ENCODE measurements at places on chromosomes 11 and 22.

- DNase-seq = no peak
Observed at GRCh38 chr22:39721206-39722031, 150.9 kb downstream of the CACNA1I start.

- no peak for DNase-seq
Observed at GRCh38 chr22:26287382-26288225, 118.3 kb downstream of the SEZ6L start.

GRCh38 chr11:134751766-134752165 lies 339.7 kb upstream of the B3GAT1 start:
- DNase-seq = no peak

DNA sequence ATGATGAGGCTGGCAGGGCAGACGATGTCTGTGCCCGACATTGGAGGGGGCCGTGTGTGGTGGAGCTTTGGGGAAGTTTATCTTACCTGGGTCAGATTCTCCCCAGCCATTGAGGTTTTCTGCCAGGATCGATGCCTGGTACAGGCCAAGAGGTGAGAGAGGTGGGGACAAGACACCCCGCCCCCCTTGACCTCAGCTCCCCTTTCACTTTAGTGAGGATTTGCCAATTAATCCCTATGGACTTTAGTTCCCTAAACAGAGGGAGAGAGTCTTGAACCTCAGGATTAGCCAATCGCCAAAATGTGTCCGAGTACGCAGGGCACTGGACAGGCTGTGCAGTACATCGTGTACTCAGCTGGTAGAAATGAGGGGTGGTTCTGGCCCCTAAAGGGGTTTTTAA lies 541 bp downstream of the HORMAD2 start:
- no peak for DNase-seq

DNA sequence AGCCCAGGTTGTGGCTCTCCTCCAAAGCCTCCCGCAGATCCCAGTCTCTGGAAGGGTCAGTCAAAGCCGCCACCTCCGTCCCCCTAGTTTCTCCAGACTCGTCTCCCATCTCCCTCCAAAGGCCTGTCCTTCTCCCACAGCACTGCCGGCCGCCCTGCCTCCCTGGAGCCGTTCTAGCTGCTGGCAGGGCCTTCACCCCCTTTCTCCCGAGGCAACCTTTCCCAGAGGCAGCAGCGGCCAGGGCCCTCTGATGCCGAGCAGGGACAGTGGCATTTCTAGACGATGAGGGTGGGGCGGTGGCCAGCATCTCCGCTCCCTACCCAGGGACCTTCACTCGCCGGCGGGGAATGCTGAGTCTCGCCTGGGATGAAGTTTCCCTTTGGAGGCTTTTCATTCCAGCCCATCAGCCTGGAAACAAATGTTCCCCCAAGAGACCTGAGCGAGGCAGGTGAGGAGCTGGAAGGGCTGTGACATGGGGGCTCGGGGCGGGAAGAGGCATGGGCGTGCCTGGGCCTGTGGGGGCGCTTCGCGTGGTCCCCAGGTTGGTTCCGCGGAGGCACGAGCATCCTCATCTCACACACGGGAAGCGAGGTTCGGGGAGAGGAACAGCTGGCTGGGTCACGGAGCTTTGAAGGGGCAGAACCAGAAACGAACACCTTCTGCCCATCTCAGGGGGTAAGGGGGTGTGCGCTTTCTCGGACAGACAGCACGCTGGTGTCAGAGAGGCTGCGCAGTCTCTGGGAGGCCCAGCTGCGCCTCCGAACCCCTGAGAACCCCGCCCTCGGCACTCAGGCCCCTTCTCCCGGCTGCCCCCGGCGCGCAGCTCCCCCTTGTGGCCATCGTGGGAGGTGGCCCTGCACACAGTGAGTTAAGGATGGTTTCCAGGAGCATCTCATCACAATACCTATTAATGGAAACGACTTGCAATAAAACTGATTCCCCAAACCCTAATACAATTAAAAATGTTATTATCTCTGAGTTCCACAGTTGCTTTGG lies 18.1 kb upstream of the KLHL35 start:
- DNase-seq = no peak

DNA sequence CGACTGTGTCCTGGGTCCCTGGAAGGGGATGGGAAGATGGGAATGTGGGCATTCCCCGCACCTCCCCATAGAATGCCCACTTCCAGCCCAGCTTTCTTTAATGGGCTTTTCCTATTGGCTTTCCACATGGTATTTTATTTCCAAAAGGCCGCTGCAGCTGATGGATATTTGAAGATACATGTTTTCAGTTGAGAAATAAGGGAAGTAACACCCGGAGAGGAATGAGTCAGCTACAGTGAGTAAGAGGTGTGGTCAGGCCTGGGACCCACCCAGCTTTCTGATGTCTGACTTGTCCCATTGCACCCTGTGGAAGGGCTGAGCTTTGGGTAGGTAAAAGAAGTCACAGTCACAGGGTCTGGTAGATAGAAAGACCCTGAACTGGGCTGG lies 476.9 kb downstream of the MIAT start:
- DNase-seq = no peak

DNA sequence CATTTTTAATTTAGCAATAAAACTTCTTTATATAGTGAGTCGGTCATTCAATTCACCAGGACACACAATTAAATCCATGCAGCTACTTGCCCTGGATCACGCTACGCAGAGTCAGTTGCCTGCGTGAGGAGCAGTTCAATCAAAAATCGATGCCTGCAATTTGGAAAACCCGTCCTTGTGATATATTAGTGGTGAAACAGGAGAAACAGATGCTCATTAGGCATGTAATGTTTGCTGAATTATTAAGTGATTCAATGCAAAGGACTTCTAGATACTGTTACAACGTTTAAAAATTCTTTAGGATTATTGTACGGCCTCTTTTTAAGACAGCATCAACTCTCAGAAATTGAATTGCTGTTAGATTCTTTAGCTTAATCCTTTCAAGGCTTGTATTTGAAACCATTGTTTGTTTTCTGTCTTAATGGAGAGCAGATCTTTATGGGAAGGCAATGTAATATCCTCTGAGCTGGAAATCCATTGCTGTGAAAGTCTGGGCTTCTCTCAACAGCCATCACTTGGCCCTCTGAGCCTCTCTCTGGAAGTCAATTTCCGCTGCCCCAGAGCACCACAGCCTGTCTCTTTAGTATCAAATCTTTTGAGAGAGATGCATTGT lies 20.1 kb upstream of the PAMR1 start:
- no peak for DNase-seq

DNA sequence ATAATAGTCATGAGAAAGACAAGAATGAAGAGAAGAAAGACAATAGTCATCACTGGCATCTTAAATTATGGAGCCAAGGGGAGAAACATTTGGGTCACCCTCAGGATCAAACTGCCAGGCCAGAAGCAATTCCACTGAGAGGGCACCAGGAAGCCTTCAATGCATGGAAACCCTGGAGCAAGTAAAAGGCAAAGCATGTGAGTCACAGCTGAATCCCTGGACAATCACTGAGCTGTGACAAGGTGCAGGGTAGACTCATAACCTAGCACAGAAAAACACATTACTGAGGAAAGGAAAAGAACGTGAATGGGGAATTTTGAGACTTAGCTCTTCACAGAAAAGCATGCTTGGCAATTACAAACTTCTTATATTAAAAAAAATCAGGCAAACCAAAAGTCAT lies 1.6 kb downstream of the KCNJ1 start:
- no peak for DNase-seq

DNA sequence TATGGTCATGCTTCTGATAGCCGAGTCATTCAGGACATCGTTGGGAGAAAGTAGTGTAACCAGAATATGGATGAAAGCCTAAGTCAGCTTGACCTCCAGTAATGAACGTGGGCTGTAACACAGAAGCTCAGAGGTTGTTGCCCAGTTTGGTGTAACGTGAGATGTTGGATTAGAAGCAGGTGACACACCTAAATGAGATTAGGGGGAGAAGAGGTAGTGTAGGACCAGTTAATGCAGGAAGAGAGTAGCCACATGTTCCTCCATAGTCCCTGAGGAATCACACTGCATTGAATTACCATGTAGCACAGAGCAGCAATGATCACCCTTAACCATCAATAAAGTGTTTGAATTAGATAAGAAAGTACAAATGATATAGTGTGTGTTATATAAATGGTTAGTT lies 20.4 kb downstream of the FBXO7 start:
- DNase-seq = no peak

DNA sequence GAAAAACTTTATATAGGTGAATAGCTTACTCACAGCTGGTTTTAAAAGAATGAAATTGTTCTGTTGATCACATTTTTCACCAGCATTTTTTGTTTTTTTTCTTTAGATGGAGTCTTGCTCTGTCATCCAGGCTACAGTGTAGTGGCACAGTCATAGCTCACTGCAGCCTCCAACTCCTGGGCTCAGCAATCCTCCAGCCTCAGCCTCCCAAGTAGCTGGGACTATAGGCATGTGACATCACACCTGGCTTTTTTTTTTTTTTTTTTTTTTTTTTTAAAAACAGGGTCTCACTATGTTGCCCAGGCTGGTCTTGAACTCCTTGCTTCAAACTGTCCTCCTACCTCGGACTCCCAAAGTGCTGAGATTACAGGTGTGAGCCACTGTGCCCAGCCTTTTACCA lies 3.6 kb downstream of the PACS1 start:
- DNase-seq = no peak

Data from stimulated activated CD4-positive, alpha-beta T cell treated with anti-CD3 and anti-CD28 coated beads, Interleukin-1b, Interleukin-23, amount 100 ng/mL, for 1 hour (primary cell).